Hair follicular keratinocyte (primary cell): ENCODE measurements at places on chromosomes 11 and 22. TPM values are rescaled to one million over a fixed set of nuclear protein-coding genes. Genes with fewer than 3 reads are reported as not detected.

TREH gene
- not detected in 2 replicates for total RNA-seq

OR8J3 gene
- not detected in 2 replicates for total RNA-seq

IL18BP gene
- total RNA-seq = 0.95 and 1.2 TPM in 2 replicates

ACRV1 gene
- total RNA-seq = 0.11 TPM in 1 of 2 replicates, not detected in the other

FXYD6 gene
- 0.08 TPM in 1 of 2 replicates, not detected in the other for total RNA-seq
